NCI-H1048 (cell line): ENCODE measurements at places on chromosomes 4 and X.

GRCh38 chr4:86565651-86566050, 28.5 kb upstream of the PTPN13 start:
- no peak for DNase-seq

- DNase-seq: no peak
Measured at GRCh38 chr4:159787901-159788300, 685.0 kb downstream of the RAPGEF2 start.

- DNase-seq: no peak
Measured at GRCh38 chrX:81662381-81662780, 460.5 kb downstream of the SH3BGRL start.

- no peak for DNase-seq
Measured at GRCh38 chr4:21592970-21593670, 355.5 kb downstream of the KCNIP4 start.

- no peak for DNase-seq
Measured at GRCh38 chr4:141548791-141549190, 87.6 kb upstream of the IL15 start.

- no peak for DNase-seq
Measured at GRCh38 chrX:96889726-96890125, 6.0 kb downstream of the RPA4 start.
